GM13977 (cell line): ENCODE measurements at places on chromosomes 12 and 14.

GRCh38 chr12:42163913-42164312, 19.2 kb upstream of the GXYLT1 start:
- DNase-seq = no peak

DNA sequence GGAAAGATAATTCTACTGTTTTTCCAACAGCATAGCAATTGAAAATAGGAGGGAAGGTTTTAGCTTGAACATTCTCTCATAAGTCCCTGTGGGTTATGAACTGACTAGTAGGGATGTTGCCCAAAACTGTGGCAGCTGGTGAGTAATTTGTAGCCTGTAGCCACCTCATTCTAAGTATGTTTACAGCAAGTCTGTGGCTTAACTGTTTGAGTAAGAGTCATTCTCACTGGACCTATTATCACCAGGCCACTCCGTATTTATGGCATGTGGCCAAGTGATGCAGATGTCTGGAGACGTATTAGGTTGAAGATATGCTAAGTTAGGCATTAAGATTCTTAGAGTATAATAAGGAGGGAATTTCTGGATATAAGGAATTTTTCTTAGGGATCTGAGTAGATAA, 458.3 kb downstream of the ETNK1 start:
- DNase-seq = no peak

GRCh38 chr14:63986789-63987533, 134.2 kb downstream of the SYNE2 start:
- no peak for DNase-seq

- no peak for DNase-seq
Measured at GRCh38 chr14:42214981-42215491, 608.4 kb downstream of the LRFN5 start.

DNA sequence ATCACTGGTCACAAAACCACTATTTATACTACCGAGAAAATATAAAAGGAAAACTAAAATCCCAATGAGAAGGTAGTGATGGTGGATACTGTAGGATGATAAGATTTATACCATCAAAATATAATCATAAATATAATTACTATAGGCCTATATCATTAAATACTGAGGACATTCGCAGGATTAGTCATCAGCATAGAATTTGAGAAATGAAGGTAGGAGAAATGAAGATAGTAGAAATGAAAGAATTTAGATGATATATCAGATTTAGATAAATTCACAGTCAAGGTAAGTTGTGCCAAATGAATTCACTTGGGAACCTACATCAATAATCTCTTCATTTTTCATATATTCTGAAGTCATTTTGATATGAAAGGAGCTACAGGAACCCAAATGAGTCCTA, 82.8 kb downstream of the DAAM1 start:
- DNase-seq = no peak

- no peak for DNase-seq
Measured at GRCh38 chr12:64639466-64639865, 29.2 kb downstream of the RASSF3 start.

DNA sequence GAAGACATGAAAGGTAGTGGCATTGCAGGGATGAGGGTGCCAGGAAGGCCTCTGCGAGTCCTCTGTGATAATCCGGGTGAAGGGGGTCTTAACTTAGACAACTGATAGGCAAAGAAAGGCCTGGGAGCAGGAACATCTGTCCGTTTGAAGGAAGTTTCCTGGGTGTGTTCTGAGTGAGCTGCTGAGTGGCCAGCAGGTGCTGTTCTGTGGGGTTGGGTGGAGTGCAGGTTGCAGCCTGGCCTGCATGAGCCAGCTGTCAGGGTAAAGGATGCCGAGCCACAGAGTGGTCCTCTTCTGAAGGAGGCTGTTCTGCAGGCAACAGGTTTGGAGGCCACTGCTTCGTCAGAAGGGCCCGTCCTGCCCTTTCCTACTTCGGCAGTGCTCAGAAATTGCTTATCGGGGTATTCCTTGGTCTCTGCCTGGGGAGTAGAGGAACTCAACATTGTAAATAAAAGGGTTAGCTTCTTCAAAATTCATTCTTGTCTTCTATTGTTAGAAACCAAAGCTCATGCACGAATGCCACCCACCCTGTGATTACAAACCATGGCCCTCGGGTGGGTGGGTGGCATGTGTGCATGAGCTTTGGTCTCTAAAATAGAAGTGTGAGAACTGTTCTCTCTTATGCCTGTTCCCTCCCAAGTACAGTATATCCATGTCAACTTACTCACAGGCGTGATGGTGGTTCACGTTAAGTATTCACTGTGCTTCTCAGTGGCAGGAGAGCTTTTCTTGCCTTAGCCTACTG, 118.9 kb downstream of the CHST11 start:
- DNase-seq = no peak

- no peak for DNase-seq
Measured at GRCh38 chr14:33999771-34000291, 49.0 kb upstream of the EGLN3 start.

DNA sequence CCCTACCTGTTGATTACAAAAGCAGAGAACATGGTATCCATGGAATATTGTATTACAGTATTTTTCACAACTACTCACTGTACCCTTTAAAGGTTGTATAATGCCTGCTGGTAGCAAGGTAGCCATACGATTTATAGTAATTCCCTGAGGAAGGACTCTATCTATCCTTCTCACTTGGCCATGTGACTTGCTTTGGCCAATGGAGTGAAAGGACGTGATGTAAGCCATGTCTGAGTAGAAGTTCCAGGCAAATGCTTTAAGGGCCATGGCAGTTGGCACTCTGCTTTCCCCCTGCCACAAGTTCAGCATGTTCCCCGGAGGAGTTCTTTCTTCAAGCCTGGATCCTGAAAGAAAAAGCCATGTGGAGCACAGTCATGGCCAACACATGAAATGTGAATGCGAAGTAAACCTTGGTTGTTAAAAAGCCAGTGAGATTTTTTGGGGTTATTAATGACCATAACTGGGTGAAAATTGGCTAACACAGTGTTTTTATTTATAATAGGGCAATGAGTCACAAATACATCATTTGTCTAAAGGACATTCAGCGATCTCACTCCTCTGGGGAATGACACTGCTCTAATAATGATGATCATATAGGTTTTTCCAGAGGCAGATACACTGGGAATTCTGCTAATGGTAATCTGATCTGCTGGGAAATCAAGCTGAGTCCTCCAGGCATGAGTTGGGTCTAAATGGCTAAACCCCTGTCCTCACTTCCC, 67.4 kb upstream of the SLC38A2 start:
- DNase-seq = no peak

DNA sequence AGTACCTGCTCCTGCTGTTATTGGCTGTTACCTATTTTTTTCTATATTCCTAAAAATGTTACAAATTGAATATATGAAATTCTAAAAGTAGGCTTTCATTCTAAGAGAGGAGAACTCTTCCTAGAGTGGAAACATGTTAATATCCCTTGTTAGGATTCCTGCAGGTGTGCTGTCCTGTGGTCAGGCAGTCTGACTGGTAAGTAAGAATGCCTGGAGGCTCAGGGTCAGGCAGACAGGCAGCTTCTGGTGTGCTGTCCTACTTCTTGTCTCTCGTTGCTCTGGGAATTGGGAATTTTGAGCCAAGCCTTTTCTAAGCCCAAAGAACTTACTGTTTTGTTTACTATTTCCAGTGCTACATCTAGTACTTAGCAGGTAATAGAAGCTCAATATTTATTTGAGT, 10.3 kb downstream of the PPHLN1 start:
- no peak for DNase-seq

- peak; percentile 44 for DNase-seq
Measured at GRCh38 chr14:60926002-60926401, 54.9 kb downstream of the TRMT5 start.

DNA sequence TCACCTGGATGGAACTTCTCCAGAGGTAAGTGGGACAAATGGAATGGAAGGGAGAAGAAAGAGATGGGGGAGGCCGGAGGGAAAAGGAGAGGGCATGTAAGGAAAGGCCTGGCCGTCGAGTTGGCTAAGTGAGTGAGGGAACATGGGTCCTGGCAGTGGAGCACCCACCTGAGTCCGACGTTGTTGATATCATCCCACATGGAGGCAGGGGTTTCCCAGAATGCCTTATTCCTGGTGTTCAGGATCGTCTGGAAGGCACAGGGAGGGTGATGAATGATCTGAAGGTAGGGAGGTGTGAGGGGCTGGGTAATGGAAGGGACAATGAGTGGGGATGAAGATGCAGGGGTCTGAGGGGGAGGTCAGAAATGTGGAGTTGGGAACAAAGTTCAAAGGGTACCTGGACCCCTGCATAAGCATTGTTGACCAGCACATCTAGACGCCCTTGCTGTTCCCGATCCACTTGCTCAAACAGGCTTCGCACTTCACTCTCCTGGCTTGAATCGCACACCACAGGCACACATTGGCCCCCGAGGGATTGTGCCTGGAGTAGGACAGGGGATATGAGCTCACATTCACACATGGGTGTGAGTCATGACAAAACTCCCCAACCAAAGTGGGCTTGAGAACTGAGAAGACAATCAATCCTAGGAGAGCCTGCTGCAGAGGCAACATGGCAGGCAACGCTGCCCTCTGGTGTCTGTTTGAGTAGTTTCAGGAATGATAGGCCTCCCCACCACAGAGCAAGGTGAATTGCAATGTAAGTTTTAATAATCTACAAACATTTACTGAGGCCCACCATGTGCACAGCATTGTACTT, 3.0 kb downstream of the DHRS1 start:
- peak; percentile 86 for DNase-seq

DNA sequence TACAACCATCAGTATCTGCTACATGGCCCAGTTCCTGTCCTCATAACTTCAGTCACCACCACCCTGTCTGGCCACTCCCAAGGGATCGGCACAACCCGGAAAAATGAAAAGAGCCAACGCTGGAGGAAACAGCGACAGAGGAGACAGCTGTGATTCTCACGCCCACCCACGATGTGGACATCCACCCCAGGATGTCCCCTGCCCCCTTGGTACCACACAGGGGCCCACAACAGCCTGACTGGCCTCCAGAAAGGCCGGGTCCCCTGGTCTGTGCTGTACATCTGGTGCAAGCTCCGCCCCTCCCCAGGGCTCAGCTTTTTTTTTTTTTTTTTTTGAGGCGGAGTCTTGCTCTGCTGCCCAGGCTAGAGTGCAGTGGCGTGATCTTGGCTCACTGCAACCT, 12.5 kb downstream of the RPS6KL1 start:
- no peak for DNase-seq

DNA sequence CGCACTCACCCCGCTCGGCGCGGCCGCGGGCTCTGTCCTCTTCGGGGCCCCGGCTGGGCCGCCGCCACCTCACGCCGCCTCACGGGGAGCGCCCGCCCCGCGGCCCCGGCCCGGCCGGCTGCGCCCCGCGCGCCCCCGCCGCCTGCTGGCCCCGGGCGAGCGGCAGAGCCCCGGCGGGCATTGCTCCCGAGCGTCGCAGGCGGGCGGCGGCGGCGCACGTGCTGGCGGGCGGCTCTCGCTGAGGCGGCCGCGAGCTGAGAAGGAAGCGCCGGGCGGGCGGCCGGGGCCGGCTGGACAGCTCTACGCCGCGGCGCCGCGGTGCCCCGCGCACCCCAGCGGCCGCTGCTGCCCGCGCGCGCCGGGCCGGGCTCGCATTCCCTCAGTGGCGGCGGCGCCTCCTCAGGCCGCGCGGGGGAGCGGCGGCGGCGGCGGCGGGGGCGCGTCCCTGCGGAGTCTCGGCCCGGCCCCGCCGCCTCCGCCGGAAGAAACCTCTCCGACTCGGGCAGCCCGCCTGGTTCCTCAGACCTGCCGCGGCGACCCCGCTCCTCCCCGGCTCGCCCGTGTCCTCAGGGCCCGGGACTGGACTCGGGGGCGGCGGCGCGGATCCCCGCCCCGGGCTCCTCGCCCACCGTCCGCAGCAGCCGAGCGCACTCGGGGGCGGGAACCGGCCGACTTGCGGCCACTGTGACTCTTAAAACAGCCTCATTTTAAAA, at the start of gene PITPNM2:
Gene PITPNM2 (minus strand): TSS at position 347 of the 713 bp plus-strand sequence. CDS start 116,500 bp downstream, outside the sequence.
- peak; percentile 85 for DNase-seq

- no peak for DNase-seq
Measured at GRCh38 chr14:24179961-24180796, 8.3 kb downstream of the REC8 start.

GRCh38 chr12:32365473-32366064, 33.8 kb upstream of the FGD4 start:
- DNase-seq = peak; percentile 44

DNA sequence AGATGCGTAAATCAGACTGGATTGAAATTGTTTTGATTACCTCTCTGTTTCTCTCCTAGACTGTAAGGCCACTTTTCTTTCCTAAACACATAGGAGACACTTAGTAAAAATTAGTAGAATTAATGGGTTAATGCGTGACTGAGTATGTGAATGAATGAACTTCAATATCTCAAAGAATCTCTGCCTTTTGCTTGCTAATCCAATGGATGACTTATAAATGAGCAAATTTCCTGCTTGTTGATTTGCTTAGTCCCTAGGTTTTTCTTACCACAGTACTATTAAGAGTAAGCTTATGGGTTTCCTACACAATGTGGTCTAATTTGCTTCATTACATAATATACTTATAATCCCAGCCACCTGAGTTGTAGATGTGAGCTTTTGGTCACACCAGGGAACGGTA, 164.1 kb downstream of the SRGAP1 start:
- DNase-seq = no peak

DNA sequence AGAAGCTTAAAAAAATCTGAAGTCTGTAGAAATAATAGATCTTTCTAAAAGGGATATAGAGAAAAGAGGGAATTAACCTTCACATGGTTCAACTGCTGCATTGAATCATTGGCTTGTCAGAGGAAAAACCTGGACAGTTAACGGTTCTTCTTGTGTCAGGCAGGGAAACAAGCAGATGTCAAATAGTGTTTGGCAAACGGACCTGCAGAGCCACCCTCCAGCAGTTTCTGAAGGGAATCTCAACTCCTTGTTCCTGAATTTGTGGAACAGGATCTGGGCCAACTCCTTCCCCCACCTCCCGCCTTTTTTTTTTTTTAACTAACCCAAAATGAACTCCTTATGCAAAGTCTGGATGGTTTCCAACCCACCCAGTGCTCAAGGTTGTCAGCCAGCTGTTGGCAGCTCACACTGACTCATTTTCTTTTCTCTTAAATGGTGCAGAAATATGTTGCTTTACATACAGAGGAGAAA, 187.3 kb downstream of the CAND1 start:
- no peak for DNase-seq

DNA sequence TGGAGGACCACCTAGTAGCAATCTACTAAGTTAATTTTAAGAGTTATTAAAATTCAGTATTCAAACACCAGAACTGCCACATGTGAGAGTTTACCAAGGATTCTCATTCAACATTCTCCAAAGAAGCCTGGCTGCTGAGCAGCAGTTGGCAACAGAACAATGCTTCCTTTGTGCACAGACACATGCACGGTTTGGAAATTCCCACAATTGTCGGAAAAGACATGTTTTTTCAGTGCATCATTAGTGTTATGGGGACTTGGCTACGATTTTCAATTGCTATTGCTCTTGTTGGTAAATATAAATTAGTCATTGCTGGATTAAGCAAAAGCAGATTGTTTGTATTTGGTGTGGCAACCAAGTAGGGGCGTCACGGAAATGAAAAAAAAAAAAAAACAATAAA, 22.2 kb downstream of the ST8SIA1 start:
- DNase-seq = no peak

GRCh38 chr14:71467361-71467811, 464.8 kb upstream of the RGS6 start:
- DNase-seq = no peak

- no peak for DNase-seq
Measured at GRCh38 chr12:115867854-115868253, 409.6 kb downstream of the MED13L start.

GRCh38 chr12:107131832-107132616, 38.7 kb upstream of the CRY1 start:
- peak; percentile 59 for DNase-seq
